ENCODE measurements at places on chromosomes 3 and 15.

- no peak for DNase-seq
These were observed 44.6 kb downstream of the EOMES start for GRCh38 chr3:27677565-27677964.

DNA sequence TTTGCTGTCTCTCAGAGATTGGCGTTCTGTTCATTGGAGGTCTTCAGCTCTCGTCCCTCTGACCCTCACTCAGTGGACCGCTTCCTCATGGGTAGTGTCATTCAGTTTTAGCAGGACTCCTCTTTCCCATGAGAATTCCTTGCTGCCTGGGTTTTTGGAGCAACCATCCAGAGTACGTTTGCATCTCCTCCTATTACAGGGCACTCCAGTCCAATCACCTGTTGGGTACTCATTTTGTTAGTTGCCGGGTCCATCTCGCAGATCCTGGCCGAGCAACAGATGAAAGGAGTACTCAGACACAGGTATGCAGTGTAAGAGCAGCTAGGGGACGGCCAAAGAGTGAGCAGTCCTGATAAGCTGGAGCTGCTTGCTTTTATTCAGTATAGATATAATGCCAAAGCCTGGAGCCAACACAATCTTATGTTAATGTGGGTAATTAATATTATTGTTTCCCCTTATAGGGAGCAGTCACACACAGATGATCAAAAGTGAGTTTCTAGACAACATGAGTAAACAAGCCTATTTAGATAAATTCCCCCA is 49.6 kb downstream of the ISG20 start:
- DNase-seq, result no peak

- DNase-seq, result no peak
These were observed 22.2 kb upstream of the FBN1 start for GRCh38 chr15:48667701-48668100.

GRCh38 chr3:149273096-149273751 is 51.6 kb upstream of the CP start:
- no peak for DNase-seq

DNA sequence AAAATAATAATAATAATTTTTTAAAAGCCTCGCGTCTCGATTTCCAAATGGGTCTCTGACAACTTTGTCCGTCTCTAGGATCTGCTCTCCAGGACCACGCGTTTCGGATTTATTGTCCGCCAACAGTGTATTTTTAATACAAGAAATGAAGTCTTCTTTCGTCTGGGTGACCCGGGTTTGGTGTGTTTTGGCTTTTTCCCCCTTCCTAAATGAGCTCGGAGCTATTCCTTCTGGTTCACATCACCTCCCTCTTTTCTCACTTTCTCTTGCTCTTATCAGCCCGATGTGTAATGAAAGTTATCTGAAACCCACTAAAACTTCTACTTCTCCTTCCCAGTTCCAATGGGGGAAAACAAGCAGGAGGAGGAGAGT is 516.7 kb downstream of the MECOM start:
- DNase-seq, result no peak

DNA sequence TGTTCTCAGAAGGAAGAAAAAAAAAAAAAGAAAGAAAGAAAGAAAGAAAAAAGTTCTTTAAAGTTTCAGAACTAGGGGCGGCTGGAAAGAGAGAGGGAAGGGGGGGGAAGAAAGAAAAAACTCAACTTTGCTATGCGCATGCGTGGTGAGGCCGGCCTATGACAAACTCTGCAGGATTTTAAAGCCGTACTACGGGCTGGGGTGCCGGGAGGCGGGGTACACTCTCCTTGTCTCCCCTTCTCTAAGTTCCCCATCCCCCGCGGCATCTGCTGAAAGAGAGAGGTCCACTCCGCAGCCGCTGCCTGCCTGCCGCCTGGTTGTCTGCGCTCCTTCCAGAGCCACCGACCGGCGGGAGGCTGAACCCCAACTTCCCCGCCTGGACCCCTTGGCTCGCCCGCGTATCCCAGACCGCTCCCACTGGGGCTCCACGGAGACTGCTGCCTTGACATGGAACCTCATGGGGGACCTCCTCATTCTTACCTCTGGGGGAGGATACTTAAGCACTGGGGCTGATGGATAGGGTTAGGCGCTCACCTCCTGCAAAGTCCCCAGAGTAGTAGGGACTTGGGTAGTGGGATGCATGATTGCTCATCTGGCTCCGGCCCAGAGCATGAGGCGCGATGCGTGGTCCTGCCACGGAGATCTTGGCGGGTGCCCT is 1.4 kb upstream of the WNT5A start:
- DNase-seq, result no peak

DNA sequence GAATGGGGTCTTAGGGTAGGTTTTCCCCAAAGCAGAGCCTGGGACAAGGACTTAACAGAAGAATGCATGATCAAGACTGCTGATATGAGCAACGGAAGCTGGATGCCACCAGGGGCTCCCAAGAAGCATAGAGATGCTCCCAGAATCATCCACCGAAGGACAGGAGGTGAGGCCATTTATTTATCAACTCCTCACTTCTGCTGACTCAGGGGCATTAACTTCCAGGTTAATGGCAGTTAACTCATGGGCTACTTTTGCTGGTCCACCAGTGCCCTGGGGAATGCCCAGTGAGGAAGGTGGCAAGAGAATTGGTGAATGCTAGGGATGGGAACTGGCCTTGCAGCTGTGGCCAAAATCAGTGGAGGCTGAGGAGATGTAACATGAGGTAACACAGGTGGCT is 27.8 kb downstream of the TAFA4 start:
- no peak for DNase-seq

- DNase-seq, result peak; percentile 59
These were observed 81.9 kb upstream of the CTNNB1 start for GRCh38 chr3:41117398-41117870.

- no peak for DNase-seq
These were observed 15.7 kb downstream of the TF start for GRCh38 chr3:133761605-133762484.

GRCh38 chr3:153410517-153410916 is 248.5 kb downstream of the RAP2B start:
- no peak for DNase-seq

- no peak for DNase-seq
These were observed 32.3 kb downstream of the EXOG start for GRCh38 chr3:38528457-38528856.

DNA sequence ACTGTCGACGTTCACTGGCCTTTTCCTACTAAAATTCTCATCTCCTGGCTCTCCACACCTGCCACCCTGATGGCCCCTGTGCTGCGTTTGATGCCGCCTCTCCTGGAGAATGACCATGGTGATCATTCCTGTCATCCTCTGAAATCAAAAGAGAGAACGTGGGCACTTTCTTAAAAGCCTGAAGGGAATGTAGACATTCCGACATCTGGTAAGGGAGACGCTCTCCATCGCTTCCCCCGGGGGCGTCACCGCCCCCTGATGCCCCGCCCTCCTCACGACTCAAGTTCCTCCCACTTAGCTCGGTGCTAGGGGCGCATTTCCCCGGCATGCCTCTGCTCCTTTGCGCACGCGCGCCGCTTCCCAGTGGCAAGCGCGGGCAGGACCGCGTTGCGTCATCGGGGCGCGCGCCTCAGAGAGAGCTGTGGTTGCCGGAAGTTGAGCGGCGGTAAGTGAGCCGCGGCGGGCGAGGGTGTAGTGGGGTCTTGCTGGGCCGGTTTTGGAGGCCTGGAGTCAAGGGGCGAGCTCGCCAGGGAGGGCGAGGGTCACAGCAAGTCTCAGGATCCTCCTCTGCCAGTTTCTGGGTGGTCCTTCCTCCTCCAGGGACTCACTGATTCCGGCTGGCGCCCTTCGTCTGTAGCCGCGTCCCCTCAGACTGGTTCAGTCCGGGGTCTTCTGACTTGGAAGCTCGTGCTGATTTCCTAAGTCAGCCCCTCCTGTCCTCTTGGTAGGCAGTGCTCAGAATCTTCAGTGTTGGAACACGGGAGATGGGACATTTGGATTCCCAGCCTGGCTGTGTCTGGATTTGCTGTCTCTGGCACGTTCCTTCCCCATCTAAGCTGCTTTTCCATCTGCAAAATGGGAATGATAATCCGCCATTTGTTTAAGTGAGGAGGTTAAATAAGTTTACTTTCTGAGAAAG is at the start of gene ATG7:
TSS of gene ATG7 (plus strand) at position 412 of the 919 bp plus-strand sequence. CDS start 26,299 bp downstream, outside the sequence.
- peak; percentile 95 for DNase-seq

DNA sequence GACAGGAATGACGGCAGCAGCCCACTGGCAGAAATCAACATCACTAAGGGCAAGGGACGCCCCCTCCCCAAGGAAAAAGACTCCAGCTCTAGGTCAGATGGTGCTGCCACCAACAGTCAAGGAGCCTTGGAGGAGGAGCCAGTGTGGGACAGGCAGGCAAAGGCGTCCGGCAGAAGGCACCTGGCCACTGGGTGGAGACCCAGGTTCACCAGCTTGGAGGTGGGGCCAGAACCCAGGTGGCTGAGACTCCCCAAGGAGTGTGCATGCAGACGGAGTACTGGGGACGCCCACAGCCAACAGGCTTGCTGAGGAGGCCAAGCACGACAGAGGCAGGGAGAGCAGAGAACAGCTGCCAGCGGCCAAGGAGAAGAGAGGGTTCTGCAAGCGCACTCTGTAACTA is 35.2 kb downstream of the PTPN23 start:
- DNase-seq, result no peak

DNA sequence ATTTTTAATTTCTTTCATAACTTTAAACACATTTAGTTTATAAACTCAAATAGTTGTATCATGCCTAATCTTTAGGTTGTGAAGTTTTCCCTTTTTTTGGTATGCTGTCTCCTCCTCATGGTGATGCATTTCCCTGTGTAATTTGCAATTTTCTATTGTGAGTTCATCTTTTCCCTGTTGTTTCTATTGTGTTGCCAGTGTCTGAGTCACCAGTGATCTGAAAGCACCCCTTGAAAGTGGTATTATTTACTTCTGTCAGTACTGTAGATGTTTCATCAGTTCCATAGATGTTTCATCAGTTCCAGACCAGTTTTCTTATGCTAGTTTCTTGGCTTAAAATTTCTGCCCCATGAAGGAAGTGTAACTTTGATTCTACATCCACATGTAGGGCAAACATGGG is 80.6 kb downstream of the OXSM start:
- DNase-seq, result no peak

DNA sequence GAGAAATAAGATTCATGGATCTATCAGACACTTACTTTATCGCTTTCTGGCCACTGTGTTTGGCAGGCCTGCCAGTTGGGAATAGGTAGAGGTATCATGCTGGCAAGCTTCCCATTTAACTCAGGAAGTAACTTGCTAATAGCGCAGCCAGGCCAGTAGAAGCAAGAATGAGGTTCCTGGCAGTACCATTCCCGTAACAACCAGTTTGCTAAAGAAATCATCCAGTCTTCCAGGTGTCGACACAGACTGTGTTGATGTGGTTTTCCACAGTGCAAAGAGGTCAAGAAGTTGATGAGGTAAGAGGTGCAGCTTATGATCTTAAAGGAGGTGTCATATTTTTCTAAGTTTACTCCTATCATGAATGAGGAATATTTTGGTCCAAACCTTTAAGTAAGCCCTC is 46.2 kb downstream of the DPH6 start:
- no peak for DNase-seq

- no peak for DNase-seq
These were observed 347.0 kb upstream of the LMCD1 start for GRCh38 chr3:8154617-8155016.

GRCh38 chr15:96553006-96553405 is 222.5 kb downstream of the NR2F2 start:
- no peak for DNase-seq

- DNase-seq, result no peak
These were observed 58.4 kb downstream of the ASTE1 start for GRCh38 chr3:130968221-130968620.

GRCh38 chr15:63991706-63992105 is 54.6 kb downstream of the DAPK2 start:
- no peak for DNase-seq

DNA sequence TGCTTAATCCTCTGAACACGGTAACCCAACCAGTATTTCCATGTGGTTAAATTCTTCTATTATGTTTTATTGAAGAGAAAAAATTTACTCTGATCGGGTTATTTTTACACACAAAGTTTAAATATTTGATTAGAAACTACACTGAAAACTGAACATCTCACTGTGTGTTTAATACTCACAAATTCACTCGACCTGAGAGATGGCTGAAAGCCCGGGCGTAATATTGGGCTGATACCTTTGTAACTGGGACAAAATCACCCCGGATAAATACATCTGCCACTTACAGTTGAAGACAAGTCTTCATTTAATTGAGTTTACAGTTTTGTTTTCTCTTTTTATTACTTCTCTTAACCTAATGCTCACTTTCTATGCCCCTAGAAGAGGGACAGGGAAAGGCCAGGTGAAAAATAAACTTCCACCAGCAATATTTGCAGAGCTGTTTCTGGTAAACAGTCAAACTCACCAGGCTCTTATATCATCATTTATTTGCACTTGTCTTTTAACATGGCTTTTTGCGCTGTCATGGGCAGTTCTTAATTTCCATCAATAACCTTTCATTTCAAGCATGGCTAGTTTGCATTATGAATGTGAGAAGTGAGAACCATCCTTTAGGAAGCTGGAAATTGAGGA is 145.6 kb upstream of the TMCO5A start:
- DNase-seq, result no peak

DNA sequence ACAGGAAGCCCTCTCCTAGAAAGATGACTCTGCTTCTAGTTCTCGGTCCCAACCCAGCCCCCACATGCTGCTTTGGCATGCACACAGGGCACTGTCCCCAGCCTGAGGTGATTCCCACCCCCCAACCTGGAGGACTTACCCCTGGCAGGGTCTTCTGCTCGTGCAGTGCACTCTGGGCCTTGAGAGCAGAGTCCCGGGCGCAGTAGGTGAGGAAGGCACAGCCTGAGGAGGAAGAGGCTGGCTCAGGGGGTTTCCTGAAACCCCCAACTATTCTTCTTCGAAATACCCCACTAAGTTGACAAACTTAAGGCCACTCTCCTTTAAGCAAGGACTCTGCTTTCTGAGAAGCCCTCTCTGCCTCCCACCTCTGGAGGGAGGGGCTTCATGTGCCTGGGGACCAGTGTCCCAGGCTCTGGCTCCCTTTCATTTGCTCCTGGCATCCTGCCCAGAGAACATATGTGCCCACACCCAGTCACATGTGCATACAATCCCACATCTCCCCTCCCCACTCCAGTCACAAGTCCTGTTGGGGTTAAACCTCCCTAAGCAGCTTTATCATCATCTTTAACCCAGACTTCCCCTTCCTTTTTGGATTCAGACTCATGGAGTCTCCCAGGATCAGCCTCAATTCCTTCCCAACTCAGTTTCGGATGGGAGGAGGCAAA is 4.1 kb downstream of the CELF6 start:
- no peak for DNase-seq

GRCh38 chr3:31636049-31636448 is 103.3 kb downstream of the STT3B start:
- DNase-seq, result no peak

GRCh38 chr15:98169551-98169950 is 209.0 kb downstream of the ARRDC4 start:
- DNase-seq, result no peak

- no peak for DNase-seq
These were observed 68.5 kb downstream of the TRANK1 start for GRCh38 chr3:36876181-36876936.

DNA sequence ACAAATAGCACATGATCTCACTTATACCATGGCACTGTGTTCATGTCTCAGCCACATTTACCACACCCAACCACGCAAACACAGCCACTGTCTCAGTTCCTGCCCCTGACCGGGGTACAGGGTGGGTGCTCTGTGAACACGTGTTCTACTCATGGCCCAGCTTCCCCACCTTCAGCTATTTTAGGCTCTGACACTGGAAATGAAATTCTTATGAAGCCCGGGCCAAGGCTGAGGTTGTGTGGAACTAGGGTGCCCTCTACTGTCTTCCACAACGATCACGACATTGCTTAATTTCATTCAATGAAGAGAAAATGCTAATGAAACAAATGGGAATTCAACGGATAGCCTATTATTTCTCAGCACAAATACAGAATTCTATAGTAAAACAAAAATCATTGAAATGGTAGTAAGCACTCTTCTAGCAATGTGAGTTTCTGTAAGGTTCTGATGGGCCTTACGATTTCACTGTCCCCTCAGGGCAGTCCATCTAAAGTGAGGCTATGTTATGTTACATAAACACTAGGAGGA is 2.1 kb upstream of the GABRA5 start:
- no peak for DNase-seq

Measured in stimulated activated CD4-positive, alpha-beta T cell treated with anti-CD3 and anti-CD28 coated beads, Interleukin-15, amount 100 ng/mL, for 1 hour (primary cell).